ENCODE measurements at places on chromosomes 1 and 21. TPM values are rescaled to one million over a fixed set of nuclear protein-coding genes. Genes with fewer than 3 reads are reported as not detected.

DNA sequence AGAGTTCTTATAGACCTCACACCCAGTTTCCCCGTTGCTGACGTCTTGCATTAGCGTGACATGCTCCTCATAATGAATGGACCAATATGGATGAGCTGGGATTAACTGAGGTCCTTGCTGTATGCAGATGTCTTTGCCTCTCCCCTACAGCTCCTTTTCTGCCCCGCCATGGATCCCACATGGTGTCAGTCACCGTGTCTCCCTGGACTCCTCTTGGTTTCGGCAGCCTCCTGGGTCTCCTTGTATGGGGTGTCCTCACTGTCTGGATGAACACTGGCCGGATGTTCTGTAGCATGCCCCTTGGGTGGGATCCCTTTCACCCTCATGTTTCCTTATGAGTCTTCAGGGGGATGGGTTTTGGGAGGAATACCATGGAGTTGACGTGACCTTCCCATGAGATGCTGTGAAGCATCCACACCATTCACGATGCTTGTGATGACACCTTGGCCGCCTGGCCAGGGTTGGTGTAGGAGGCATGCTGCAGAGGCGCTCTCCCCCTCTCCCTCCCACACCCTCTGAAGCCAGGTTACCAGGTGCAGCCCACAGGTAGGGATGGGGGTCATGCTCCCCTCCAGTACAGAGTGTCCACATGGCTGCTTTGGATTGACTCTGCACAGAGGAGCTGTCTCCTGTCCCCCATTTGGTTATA lies 4.4 kb downstream of the GJC2 start:
- no peak for DNase-seq

Gene OR14K1
- not detected for total RNA-seq

Gene NTRK1
- not detected for total RNA-seq

Gene OR2G6
- total RNA-seq, result not detected

Gene HSPB7
- total RNA-seq, result 12.6 TPM

GRCh38 chr1:104760017-104760416 lies 1010.3 kb downstream of the AMY1C start:
- DNase-seq, result no peak

Gene LCE2B
- not detected for total RNA-seq

GRCh38 chr1:20359451-20360330 lies 69.0 kb downstream of the VWA5B1 start:
- no peak for DNase-seq

DNA sequence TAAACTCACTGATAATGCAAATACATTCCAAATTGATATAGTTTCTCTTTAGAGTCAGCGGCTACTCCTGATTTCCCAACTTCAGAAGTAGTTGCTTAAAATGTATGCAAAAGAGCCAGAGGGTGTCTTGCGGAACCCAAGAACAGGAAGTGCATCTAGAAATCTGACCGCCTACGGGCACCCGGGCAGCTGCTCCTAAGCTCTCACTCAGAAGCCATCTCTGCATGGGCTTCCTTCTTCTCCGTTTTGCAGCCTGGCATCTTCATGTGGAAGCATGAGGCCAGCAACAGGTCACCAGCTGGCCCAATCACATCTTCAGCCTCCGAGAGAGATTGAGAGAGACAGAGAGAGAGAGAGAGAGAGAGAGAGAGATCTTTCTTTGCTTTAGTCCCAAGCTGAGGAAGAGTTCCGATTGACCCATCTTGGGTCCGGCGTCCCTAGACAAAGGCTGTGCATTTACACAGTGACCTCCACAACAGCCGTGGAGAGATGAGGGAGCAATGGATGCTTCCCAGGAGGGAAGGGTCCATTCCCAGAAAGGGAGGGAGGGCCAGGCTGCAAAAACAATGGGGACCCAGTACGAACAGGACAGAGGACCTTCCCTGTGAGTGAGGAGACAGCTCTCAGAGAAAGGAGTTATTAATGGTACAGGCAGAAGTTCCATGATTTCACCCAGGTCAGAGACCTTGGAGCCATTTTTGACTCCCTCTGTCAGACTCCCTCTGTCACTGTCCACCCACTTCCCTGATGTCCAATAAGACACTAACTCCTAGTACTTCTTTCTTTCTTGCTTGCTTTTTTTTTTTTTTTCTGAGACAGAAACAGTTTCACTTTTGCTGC lies 28.2 kb upstream of the SLC30A1 start:
- no peak for DNase-seq

GRCh38 chr1:161044908-161045735 lies 655 bp downstream of the USF1 start:
- DNase-seq, result peak; percentile 72

- no peak for DNase-seq
These were observed 148.2 kb downstream of the AKT3 start for GRCh38 chr1:243701872-243702271.

GRCh38 chr1:58874757-58875755 lies 91.2 kb upstream of the JUN start:
- peak; percentile 40 for DNase-seq

Gene ATF6
- 27.8 TPM for total RNA-seq

DNA sequence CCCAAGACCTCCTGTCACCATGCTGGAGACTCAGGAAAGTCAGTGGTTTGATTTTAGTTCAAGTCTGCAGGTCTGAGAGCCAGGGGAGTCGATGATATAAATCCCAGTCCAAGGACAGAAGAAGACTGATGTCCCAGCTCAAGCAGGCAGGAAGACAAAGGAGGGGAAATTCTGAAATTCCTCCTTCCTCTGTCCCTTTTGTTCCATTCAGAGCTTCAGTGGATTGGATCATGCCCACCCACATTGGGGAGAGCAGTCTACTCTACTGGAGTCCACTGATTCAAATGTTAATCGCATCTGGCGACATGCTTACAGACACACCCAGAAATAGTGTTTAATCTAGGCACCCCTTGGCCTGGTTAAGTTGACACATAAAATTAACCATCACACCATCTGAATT lies 7.2 kb upstream of the ADAMTS1 start:
- DNase-seq, result no peak

DNA sequence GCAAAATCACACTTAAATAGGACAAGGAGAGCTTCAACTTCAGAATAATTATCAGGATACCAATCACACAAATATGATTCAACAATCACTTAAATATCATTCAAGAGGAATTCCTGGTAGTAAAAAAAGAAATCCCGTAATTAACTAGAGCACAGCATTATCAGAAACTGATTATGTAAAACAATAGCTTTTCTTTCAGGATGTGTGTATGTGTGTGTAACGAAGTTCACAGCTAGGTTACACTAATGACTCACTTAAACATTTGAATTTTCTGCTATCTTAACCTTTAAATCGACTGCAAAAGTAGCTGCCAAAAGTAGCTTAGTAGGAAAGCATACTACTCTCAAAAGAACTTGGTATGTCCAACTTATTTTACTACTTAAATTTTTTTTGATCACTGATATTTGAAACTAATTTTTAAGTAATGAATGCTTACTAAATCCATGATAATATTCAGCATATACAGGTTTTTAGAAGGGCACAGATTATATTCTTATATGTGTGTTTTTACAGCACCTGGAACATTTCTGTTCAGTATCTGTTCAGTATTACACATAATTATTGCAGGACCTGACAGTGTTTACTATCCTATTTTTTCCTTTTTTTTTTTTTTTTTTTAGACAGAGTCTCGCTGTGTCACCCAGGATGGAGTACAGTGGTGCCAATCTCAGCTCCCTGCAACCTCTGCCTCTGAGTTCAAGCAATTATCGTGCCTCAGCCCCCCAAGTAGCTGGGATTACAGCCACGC lies 4.2 kb downstream of the RERE start:
- no peak for DNase-seq

DNA sequence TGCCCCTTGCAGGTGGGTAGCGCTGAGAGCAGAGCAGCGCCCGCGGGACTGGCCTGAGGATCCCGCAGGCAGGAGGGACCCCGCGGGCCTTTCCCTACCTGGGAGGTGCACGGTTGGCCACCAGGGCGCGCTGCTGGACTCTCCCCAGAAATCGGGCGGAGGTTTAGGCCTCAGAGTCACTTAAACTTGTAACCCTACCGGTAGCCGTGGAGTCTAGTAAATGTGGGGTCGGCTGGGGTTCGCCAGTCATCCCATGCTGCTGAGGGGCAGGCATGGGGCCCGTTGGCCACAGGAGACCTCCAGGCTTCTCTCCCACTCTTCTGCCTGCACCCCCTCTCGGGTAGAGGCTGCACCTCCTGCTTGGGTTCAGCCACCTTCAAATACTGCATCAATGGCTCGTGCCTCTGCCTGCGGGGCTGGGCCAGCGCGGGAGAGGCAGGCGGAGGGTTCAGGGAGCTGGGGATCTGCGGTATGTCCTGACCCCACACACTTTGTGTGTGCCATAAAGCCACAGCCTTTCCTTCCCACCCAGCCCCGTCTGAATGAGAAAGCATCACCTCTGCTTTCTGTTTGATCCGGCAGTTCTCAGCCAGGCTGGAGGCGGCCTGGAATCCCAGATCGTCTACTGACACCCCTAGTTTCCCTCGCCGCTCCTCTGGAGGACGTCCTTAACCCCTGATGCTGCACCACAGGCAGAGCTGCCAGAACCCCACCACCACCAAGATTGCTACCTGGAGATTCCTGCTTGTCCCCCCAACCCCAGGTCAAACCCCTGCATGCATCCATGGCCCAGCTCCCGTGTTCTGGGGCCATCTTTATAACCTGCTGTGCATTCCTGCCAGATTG lies 12.3 kb upstream of the GSTM4 start:
- peak; percentile 90 for DNase-seq

Gene PDE4B
- 3.4 TPM for total RNA-seq

GRCh38 chr1:242467556-242468145 lies 56.8 kb downstream of the PLD5 start:
- DNase-seq, result peak; percentile 80

Gene ANKRD65
- total RNA-seq, result 6.5 TPM

GRCh38 chr1:206575165-206575893 lies 36.9 kb downstream of the EIF2D start:
- DNase-seq, result peak; percentile 47

DNA sequence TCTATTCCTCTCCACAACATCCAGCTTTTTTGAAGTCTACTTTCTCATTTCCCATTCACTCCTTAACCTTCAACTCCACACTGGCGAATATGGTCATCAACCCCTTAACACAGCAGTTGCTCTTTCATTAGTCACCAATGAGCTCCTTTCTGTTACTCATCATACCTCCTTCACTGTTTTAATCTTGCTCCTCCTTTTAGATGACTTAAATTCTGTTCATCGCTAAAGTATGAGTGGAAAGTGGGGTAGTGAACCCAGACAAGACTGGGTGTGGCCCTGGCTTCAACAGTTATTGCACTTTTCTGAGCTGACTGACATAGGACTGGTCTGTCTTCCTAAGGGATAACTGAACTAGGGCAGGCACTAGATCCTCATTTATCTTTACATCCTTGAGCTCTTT lies 51.3 kb downstream of the AKT3 start:
- no peak for DNase-seq

Gene GNAT2
- 0.96 TPM for total RNA-seq

Gene URB2
- 7.2 TPM for total RNA-seq

GRCh38 chr1:114075546-114076242 lies 78.0 kb downstream of the SYT6 start:
- no peak for DNase-seq

GRCh38 chr1:164693564-164694359 lies 134.8 kb downstream of the PBX1 start:
- no peak for DNase-seq

Gene ADAM30
- total RNA-seq, result not detected

- no peak for DNase-seq
These were observed 853.5 kb upstream of the TMPRSS15 start for GRCh38 chr21:19256934-19257660.

Gene MAP1LC3C
- total RNA-seq, result 0.27 TPM

Gene XCL2
- total RNA-seq, result not detected

GRCh38 chr1:54517496-54517895 lies 30.5 kb upstream of the ACOT11 start:
- no peak for DNase-seq

- DNase-seq, result peak; percentile 18
These were observed 60.6 kb downstream of the NAV1 start for GRCh38 chr1:201599548-201599947.

DNA sequence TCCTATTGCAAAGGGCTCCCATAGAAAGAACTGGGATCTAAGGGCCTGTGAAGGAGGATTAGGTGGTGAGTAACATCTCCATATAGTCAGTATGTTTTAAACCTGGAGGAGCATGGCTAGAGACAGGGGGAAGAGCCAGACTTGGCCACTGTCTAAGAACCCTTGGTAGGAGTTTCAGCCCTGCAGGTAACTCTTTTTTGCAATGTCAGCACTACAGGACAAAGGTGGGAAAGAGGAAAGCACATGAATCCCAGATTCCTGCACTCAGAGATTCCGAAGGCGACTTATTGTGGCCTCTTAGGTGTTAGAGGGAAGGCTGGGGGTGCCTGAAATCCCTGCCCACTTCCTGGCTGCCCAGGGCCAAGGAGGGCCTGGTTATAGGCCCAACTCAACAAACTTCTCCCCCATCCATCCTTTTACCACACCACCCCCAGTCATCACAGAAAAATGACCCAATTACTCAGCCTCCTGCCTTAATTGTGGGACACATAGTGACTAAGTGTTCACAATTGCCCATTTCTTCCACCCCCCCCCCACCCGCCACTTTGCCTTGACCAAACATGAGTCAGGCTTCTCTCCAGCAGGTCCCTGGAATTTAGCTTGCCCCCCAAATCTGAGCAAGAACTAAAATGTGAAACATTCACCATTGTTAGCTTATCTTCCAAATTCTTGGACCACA lies 1.9 kb upstream of the NTNG1 start:
- DNase-seq, result no peak

- no peak for DNase-seq
These were observed 483.4 kb downstream of the PLPP3 start for GRCh38 chr1:56095696-56096665.

DNA sequence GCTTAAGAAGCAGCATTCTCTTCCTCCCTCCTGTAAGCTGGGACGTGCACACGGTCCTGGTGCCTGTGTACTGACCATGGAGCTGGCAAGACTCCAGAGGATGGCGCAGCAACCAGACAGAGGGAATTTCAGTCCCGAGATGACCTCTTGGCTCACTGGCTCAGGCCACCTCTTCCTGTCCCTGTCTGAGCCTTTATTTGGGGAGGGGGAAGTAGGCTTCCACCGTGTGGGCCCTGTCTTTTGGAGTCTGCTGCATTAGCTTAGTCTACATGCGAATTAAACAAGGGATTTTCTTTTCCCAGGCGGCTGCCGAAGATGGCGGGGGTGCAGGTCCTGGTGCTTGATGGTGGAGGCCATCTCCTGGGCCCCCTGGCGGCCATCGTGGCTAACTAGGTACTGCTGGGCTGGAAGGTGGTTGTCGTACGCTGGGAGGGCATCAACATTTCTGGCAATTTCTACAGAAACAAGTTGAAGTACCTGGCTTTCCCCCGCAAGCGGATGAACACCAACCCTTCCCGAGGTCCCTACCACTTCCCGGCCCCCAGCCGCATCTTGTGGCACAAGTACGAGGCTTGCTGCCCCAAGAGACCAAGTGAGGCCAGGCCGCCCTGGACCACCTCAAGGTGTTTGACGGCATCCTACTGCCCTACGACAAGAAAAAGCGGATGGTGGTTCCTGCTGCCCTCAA lies 10.2 kb downstream of the IL24 start:
- peak; percentile 35 for DNase-seq

GRCh38 chr1:33140153-33141149 lies 41.4 kb downstream of the TRIM62 start:
- DNase-seq, result peak; percentile 35

DNA sequence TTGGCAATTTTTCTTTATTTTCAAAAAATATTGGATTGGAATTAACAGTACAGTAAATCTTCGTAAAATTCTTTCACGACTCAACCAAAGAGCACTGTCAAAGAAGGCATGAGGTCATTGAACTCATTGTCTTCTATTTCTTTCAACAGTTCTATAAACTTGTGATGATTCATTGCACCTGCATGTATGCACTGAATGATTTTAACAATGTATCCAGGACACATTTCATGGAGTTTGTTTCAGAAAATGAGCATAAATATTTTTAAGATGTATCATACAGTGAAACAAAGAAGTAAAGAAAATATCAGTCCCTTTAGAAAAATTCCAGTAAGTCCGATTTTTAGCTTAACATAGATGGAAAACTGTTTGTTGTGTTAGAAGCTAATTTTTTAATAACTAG lies 33.6 kb upstream of the CD34 start:
- DNase-seq, result no peak
